CD8-positive, alpha-beta memory T cell (primary cell): ENCODE measurements at places on chromosomes 4 and X. TPM values are rescaled to one million over a fixed set of nuclear protein-coding genes. Genes with fewer than 3 reads are reported as not detected.

Gene SEL1L3
- total RNA-seq: 46.2 TPM

- DNase-seq: no peak
These were observed 111.7 kb downstream of the CHRDL1 start for GRCh38 chrX:110683925-110684324.

Gene CD40LG
- 9.2 TPM for total RNA-seq

DNA sequence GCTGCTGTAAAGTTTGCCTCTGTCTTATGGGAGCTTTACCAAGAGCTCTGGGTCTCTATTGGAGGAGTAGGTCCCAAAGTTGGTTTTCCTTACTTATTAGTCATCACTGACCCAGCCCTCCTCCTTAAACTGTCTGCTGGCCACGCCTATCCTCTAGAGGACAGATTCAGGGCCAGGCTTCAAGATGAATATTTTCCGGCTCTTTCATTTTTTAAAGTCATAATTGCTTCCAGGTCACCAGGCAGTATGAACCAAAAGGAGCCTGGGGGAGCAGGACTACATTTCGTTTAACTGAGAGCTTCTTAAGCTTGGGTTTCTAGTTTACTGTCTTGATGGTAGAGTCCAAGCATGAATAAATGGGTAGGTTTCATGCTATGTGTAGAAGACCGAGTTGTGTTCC is 13.7 kb downstream of the BCORL1 start:
- no peak for DNase-seq

Gene FAAH2
- total RNA-seq: 2.0 TPM

DNA sequence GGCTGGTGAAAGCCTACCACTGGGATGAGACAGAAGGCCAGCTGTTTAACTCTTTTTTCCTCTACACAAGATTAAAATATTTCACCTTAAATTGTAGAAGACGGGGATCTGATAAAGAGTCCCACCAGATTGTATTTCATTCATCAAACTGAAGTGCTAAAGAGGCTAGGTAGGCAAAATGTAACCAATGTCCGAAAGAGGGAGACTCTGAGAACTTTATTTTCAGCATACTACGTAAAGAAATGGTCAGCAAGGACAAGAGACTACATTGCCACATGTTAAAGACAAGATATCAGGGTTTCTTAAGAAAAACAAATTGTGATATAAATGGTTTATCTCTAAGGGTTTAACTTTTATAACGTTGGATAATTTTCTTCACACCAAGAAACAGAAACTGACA is 71.6 kb upstream of the INPP4B start:
- no peak for DNase-seq

GRCh38 chr4:182884040-182884439 is 33.1 kb downstream of the DCTD start:
- DNase-seq: no peak

- no peak for DNase-seq
These were observed 662.1 kb upstream of the DIPK2B start for GRCh38 chrX:45862801-45863200.

DNA sequence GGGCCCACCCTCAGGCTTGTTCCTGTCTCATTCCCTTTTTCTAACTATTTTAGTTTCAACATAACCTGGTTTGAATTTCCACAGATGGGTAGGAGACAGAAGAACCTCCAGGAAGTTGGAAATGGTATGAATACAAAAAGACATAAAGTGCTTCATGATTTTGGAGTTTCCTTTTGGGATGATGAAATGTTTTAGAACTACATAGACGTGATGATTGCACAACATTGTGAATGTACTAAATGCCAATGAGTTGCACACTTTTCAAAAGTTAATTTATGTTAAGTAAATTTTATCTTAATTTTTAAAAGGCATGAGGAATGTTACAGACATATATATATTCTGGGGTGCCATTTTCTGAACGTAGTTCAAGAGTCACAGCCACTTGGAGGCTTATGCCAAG is 41.1 kb upstream of the IBSP start:
- DNase-seq: no peak

DNA sequence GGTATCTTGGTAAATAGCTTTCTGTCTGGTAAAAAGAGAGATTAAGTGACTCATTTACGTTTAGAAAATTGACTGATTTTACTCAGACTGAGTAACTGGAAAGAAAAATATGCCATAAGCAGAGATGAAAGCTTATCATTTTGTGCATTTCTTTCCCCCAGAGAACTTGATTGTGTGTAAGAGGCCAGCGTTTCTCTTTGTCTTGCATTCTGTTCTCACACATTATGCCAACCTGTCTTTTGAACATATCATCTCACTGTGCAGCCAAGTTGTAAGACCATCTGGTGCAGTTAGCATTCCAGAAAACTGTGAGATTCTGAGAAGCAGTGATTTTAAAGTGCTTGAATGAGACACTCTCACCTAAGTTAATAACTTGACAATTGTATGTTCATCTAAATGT is 651.3 kb downstream of the TECRL start:
- no peak for DNase-seq

DNA sequence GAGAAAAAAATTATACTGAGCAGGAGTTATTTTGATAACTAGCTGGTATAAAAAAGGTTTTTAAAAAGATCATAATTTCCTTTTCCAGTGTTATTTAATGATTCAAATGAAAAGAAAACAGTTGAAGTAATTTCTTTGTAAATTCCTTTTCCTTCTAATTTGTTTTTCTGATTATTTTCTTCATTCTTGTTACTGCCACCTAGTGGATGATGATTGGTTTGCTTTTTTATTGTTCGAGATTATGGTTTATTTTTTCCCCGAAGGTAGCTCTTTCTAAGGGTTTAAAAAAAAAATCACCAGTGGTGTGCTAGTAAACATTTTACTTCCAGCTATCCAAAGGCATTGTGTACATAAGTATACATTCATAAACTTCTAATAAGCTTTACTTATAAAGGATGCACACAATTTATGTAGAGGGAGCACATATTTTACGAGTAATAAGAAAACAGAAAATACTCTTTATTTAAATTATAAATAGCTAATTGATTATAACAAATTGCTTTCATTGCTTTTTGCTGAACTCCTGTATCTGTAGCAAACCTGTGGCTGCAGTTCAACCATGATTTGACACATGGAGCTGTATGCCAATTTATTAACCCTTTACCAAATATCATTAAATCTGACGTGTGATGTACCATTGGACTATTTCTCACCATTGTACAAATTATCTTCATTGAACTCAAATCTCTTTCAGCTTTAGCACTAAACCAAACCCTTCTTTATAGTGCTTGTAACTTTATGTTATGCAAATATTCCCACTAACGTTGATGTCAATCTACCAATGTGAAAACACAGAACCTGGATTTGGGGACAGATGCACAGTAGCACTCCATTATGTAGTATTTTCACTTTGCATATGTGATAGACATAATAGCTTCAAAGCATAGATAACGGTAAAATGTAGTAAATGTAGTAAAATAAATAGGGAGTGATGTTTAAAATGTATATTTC is 97.8 kb upstream of the ANK2 start:
- DNase-seq: no peak

Gene PRR32
- total RNA-seq: not detected

Gene NWD2
- total RNA-seq: not detected

GRCh38 chrX:13226214-13226613 is 93.6 kb downstream of the ATXN3L start:
- DNase-seq: no peak

Gene SPANXD
- not detected for total RNA-seq

GRCh38 chr4:31045724-31046318 is 325.7 kb downstream of the PCDH7 start:
- DNase-seq: no peak

- DNase-seq: no peak
These were observed 691 bp upstream of the IGFBP7 start for GRCh38 chr4:57110640-57111511.

DNA sequence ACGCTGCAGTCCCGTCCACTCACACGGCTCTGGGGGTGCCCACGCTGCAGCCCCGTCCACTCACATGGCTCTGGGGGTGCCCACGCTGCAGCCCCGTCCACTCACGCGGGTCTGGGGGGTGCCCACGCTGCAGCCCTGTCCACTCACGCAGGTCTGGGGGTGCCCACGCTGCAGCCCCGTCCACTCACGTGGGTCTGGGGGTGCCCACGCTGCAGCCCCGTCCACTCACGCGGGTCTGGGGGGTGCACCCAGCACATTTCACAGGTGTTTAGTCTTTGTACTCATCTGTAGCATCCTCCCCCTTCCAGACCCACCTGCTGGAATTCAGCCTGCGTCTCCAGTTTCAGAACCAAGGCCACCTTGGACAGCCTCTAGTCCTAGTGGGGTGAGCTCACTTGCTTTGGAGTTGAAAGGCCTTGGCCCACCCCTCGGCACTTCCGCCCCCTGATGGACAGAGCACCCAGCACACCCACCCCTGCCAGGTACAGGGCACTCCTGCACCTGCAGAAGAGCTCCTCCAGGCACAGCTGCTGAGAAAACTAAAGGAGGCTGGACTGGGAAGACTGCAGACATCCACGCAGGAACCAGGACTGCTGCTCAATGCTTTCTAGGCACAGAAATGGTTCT is 73.0 kb downstream of the ABLIM2 start:
- no peak for DNase-seq

GRCh38 chr4:61734409-61734808 is 534.3 kb downstream of the ADGRL3 start:
- DNase-seq: no peak

DNA sequence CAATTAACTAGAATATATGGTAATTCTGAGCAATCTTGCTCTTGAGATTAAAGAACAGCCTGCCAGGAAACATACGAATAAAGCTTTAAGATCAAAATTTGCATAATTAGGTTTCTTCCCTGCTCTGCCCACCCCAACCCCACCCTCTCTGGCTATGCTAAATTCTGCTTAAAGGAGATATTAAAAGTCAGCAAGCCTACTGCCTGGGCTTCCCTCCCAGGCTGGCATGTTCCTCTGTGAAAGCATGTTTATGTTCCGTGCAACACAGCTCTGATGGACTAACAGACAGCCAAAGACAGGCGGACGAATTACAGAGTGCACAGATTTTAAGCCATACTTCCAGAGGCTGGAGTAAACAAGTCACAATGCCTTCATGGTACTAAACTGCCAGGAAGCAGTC is 28.4 kb downstream of the CD99L2 start:
- DNase-seq: no peak

DNA sequence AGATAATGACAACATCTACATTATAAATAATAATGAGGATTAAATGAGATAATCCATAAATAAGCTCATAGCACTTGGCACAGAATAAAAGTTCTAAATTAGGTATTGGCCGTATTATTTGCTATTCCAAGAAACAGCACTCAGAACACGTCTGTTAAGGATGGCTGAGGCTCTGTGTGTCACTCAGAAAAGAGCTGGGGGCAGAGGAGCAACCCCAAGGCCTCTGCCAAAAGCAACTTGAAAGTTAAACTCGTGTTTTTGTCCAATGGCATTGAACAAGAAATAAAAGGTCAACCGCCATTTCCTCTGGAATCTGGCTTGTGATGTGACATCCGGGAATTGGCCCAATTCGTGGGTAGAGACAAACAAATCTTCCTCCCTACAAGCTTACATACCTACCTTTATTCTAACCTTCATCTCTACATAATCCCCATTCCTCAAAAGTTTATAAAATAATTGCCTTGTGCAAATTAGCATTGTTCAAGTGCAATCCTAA is 42.3 kb upstream of the FAM241A start:
- DNase-seq: no peak

DNA sequence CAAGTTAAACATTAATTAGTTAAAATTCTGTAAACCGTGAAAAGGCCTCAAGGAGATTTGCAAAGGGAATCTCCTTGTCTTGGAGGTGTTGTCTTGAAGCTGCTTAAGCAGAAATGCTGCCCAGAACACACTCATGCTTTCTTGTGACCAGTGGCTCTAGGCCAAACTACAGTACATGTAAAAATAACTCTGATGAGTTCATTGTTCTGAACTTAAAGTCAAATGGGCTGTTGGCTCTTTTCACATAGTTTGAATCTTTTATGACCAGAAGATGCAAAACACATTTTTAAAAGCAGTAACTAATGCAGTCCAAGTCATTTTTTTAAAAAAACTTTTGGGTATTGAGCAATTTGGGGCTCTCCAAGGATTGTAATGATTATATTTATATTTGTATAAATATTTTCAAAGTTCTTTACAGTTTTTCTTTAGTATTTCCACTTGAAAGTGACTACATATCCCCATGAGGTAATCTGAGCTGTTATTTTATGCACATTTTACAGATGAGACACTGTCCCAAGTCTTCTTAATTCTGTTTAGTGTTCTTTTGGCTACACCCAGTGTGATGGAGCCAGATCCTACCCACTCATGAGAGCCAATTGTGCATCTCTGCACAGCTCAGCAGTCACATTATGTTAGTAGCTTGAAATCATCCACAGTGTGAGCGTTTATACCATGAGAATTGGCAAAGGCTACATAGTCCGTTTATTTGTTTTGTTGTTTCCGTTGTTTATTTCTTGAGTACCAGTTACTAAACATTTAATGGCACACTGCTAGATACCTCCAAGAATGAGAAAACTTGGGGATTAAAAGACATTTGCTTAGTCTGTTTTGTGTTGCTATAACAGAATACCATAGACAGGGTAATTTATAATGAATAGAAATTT is 112.8 kb upstream of the ATXN3L start:
- DNase-seq: no peak

Gene CORIN
- total RNA-seq: 0.04 TPM

Gene PPP2R2C
- not detected for total RNA-seq

DNA sequence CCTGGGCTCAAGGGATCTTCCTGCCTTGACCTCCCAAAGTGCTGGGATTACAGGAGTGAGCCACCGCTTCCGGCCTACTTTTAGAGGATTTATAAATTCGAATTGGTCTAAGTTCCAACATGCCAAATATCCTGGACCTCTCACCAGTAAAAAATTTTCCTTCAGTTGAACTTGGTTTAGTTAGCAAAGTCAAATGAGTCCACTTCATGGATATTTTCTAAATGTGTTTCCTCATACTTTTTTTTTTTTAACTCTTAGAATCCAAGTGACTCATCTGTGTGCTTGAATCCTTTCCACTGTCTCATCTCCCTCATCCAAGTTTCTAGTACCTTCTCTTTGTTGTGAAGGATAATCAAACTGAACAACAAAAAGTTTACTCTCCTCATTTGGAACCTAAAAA is 49.7 kb downstream of the RBM47 start:
- DNase-seq: no peak

Gene CFAP47
- not detected for total RNA-seq

Gene HNRNPH2
- 22.0 TPM for total RNA-seq

- peak; percentile 0 for DNase-seq
These were observed 16.6 kb upstream of the PTCHD1 start for GRCh38 chrX:23317799-23318724.

- no peak for DNase-seq
These were observed 1.1 kb upstream of the EPHA5 start for GRCh38 chr4:65671372-65671771.

DNA sequence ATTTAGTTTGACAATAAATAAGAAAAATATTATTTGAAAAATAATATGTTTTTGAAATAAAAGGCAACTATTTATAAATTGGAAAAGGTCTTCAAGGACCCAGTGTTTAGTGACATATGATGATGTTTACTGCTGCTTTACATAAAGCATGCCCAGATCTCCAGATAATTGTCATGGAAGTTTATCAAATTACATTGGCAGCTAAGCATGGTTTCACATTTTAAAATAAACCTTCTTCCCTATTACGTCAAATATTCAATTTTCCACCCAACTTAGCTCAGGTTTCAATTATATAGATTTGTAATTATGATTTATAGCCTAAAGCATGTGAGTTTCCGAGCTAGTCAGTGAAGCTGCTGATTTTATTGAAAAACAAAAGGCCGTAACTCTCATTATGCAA is 417.2 kb downstream of the CFAP47 start:
- no peak for DNase-seq
